Heart right ventricle (tissue), 16 donors: ENCODE measurements at places on chromosomes 7 and 10.

GRCh38 chr7:157309988-157310668 is 26.7 kb upstream of the DNAJB6 start:
- DNase-seq, result no peak

DNA sequence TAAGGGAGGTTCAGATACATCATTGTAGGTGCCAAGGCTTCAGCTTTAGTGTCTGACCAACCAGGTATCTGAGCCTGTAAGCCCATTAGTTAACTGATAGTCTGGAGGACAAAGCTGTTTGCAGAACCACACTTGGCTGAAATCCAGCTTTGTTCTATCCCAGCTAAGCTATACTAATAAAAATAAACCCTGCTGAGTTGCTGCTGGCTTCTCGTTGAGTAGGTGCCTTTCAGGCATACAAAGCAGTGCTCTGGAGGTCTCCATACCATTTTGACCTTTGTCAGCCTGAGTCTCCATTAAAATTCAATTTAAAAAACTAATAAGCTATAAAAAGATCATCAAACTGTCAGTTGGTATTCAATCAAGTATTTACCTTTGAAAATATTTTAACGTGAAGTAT is 22.0 kb downstream of the CDCA7L start:
- DNase-seq, result no peak

DNA sequence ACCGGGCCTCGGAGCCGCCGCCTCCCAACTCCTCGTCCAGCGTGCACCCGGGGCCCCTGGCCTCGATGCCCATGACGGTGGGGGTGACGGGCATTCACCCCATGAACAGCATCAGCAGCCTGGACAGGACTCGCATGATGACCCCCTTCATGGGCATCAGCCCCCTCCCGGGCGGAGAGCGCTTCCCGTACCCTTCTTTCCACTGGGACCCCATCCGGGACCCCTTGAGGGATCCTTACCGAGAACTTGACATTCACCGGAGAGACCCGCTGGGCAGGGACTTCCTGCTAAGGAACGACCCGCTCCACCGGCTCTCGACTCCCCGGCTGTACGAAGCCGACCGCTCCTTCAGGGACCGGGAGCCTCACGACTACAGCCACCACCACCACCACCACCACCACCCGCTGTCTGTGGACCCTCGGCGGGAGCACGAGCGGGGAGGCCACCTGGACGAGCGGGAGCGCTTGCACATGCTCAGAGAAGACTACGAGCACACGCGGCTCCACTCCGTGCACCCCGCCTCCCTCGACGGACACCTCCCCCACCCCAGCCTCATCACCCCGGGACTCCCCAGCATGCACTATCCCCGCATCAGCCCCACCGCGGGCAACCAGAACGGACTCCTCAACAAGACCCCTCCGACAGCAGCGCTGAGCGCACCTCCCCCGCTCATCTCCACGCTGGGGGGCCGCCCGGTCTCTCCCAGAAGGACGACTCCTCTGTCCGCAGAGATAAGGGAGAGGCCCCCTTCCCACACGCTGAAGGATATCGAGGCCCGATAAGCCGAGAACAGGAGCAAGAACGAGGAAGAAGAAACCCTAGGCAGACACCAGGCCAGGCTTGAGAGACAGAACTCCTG is 341.5 kb upstream of the GALNT17 start:
- no peak for DNase-seq

DNA sequence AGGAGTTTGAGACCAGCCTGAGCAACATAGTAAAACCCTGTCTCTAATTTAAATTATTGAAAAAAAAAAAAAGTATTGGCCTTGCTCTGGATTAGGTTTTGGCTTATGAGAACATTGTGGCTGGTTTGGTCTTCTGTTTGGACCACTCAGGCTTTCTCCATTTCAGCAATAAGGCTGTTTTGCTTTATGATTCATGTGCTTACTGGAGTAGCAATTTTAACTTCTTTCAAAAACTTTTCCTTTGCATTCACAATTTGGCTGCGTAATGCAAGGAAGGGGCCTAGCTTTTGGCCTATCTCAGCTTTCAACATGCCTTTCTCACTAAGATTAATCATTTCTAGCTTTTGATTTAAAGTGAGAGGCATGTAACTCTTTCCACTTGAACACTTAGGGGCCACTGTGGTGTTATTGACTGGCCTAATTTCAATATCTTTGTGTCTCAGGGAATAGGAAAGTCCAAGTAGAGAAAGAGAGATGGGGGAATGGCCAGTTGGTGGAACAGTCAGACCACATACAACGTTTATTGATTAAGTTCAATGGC is 38.0 kb upstream of the SRPK2 start:
- no peak for DNase-seq

DNA sequence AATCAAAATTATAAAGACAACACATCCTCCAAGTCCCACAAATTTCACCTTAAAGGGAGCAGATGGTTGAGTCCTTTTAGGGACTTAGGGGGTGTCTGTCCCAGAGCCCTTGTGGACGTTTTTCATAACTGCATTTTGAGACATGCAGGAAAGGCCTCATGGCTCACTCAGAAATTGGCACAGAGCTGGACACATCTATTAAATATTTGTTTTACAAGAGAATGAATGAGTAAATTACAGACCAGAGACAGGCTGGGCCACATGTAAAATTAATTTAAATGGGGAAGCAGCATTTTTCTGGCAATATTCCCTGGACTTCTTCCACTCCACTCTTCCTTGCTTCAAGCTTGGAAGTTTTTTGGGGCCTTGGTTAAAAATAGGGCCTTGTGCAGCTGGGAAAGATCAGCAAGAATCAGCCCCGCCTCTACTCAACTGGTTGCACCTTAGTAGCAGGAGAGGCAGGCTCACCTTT is 20.0 kb downstream of the LAMB1 start:
- no peak for DNase-seq

DNA sequence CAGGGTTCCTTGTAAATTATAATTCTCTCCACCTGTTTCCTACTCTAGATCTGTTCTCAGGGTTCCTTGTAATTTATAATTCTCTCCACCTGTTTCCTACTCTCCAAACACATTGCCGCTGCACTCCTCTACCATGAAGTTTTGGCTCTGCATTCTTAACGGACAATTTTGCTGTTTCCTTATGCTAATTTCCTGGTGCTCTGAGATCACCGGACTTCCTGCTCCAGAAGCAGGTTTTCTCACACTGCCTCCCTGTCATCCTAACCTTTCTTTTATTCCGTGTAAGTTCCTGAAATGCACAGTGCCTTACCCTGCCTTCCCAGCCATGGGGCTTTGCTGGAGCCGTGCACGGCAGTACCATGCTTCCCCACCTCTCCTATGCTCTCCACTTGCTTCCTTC is 256.8 kb downstream of the PLXNA4 start:
- DNase-seq, result no peak

- DNase-seq, result peak; percentile 88
These were observed 12.3 kb upstream of the OGA start for GRCh38 chr10:101830322-101831168.

GRCh38 chr7:1144269-1144771 is 15.7 kb downstream of the ZFAND2A start:
- DNase-seq, result peak; percentile 44

DNA sequence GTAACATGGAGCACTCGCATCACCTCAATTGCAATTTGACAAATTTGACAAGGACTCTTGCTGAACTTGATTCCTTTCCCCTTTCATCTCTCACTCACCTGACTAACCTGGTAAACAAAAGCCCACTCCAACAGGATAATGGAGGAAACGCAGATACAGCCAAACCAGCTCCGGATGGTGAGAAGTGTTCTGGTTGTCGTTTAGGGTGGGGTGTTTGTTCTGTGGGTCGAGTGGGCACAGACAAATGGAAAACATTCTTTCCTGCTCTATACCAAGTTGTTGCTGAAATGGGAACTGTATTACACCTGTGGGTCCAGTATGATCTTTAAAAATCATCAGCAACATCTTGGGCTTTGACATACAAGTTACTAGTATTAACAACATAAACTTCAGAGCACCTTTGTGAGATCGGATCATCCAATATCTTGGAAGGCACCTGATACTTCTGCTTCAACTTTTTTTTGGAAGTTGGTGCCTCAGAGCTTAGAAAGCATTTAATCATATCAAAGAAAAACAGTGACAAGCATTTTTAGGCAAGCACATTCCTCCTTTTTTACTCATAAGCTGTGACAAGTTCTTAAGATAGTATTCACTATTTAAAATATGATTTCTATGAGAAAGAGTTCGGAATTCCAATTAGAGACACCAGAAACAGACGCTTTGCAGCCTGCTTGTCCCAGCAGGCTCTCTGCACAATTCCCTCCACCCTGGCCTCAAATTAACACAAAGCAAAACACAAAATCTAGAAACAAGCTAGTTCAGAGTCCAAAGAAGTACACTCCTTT is 58.1 kb downstream of the CCDC186 start:
- no peak for DNase-seq

DNA sequence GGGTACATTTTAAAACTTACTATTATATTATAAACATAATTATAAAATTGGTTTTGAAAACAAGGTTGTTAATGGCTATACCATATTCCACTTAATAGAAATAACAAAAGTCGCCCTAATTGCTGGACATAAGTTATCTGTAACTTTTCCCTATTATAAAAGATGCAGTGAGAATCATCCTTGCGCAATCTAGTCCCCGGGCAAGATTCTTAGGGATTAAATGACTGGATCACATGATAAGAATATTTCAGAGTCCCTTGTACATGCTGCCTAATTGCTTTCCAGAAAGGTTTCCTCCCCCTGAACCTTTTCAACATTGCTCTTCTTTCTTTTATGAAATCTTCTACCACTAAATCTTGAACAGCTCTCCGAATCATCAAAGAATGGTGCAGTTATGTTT is 479.8 kb upstream of the MKI67 start:
- DNase-seq, result no peak

- DNase-seq, result no peak
These were observed 158.1 kb upstream of the PITRM1 start for GRCh38 chr10:3330663-3331062.

DNA sequence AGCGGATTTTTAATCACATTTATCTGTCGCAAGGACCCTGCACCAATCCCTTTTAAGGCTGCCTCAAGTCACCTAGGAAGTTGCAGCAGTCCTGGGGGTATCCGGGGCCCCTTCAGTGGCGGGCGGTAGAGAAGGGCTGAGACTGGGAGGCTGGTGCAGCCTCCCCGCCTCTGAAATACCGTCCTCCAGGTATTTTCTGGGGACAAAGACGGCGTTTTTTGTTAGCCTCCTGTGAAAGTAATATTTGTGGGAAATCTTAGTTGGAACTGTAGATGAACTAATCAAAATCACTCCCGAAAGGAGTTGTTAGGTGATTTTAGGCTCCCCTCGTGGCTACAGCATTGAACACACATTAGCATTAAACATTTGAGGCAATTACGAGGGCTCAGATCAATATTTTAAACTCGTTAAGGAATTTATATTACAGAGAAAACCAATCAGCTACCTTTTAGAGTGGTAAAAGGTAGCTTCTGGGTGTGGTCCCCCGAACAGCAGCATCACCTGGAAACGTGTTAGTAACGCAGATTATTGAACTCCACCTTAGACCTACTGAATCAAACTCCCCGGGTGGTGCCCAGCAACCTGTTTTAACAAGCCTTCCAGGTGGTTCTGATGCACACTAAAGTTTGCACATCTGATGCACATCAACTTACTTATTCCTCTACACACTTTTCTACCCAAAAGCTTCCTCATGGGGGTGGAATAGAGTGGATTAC is 530 bp upstream of the ANXA7 start:
- no peak for DNase-seq

- DNase-seq, result peak; percentile 84
These were observed 50.9 kb downstream of the INPP5A start for GRCh38 chr10:132588301-132589013.

GRCh38 chr7:73770002-73770859 is at the start of gene CLDN3:
Gene CLDN3 (minus strand): TSS chr7:73770270. CDS start chr7:73770049, 221 bp downstream.
- DNase-seq, result no peak

DNA sequence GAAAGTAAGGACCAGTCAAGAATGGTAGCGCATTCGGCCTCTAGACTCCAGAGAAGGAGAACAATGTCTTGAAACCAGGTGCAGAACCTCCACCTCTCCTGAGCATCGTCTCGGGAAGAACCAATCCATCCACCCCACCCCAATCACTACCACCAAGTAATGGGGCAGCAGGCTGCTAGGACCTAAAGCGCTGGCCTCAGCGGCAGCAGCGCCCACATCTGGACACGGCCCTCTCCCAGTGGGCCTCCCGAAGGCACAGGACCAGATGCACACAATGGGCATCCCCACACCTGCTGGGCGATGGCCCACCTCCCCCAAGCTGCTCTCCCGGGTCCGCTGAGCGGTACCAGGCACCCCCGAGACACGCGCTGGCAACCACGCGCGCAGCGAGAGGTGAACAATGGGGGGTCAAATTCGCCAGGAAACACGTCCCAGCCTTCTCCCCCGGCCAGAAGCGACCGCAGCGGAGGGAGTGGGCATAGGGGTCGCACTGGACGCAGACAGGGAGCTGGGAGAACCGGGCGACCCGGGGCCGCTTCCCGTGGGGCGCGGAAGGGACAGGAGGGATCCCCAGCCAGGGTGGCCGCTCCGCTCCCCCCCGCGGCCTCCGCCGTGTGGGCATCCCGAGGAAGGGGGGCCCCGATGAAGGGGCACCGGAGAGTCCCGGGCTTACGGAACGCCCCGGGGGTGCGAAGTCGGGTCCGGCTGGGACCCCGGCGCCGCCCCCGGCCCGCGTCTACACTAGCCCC is 506 bp downstream of the CTTNBP2 start:
- DNase-seq, result peak; percentile 18

- DNase-seq, result peak; percentile 70
These were observed 22.4 kb downstream of the KCNH2 start for GRCh38 chr7:150955519-150956394.

- peak; percentile 74 for DNase-seq
These were observed 5.4 kb downstream of the LOXL4 start for GRCh38 chr10:98262571-98262970.

DNA sequence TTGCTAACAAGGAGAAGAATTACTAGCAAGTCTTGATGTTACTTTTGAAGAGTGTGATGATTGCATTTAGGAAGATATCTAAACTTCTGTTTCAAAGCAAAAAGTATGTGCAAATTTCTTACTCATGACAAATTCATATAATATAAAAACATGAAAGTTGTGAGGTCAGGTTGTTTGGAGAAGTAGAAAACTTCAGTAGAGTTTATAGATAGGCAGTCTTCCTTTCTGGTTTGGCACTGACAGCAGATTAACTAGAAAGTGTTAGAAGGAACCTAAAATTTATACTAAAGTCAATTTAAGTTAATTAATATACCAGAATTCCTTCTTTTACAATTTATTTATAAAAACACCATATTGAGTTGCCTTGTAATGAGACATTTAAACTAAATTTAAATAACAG is 16.9 kb downstream of the PTEN start:
- DNase-seq, result no peak

GRCh38 chr7:28102797-28103196 is 77.8 kb downstream of the JAZF1 start:
- no peak for DNase-seq

DNA sequence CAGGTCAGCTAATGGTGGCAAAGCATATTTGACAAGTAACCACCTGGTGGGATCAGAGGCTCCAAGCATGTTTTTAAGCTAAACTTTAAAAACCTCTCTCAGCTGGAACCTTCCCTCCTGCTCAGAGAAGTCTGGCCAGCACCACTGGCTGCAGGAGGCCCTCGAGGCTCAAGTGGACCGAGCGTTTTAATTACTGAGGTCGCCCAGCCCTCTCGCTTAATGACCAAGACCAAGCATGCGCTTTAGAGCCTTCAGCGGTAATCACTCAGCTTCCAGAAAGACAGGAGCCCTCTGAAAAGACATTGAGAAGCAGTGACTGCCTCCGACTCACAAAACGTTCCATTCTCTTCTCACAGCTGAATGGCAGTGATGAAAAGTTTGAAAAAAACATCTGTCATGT is 383.4 kb upstream of the ADARB2 start:
- no peak for DNase-seq

GRCh38 chr10:110457851-110458250 is 39.9 kb upstream of the DUSP5 start:
- no peak for DNase-seq
